ENCODE measurements at places on chromosomes 4 and X.

DNA sequence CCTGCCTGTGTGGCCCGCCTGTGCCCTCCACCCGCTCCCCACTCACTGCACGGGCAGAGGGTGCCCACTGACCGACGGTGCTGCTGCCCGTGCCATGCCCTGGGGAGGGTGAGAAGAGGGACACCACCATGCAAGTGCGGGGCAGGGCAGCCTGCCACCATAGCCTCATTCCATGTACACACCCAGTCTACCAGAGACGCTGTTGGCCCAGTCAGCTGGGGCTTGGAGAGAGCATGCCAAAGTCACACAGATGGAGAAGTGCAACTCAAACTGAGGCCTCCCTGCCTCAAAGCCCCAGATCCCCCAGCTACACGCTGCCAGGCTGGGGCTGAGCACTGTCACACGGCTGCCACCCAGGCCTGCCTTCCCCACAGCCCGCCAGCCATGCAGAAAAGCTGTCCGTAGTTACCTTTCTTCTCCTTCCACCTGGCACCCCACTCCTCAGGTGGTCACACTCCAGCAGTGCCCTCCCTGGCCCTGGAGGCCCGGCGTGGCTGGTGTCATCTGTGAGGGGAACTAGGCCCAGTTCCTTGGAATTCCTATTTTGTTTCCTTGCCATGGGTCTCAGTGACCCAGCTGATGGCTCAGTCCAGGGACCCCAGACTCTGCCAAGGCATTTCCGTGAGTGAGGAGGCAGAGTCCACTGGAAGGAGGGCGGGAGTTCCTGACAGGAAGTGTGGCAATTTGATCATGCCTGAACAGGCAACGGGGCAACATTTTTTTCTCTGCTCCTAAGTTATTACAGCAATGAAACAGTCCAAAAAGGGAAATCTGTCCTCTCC lies at the start of gene SLC2A9:
Gene SLC2A9 (minus strand): TSS at position 627 of the 782 bp plus-strand sequence. CDS start 68 bp downstream, at position 559.
- DNase-seq: no peak

DNA sequence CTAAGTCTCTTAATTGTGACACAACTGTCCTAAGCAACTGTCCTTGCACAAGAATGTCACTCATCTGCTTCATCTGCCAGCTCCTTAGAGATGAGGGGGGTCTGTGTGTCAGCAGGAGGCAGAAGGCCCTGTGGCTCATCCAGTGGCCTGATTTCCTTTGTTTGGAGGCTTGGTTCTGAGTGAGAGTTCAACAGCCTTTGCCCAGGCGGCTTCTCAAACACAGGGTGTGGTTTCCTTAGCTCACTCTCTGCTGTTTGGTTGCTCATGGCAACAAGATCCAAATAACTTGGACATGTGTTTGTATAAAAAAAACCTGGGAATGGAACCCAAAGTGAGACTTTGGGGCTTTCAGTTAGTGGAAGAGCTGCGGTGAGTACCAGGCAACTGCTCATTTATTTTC lies 46.6 kb downstream of the MAP7D3 start:
- no peak for DNase-seq

- no peak for DNase-seq
These were observed 1.4 kb downstream of the DCHS2 start for GRCh38 chr4:154490234-154490582.

GRCh38 chr4:69760455-69760854 lies at the start of gene SULT1B1:
Gene SULT1B1, minus strand, starts transcription at chr4:69760620. Its CDS starts 5,403 bp downstream, at chr4:69755217.
- no peak for DNase-seq

- DNase-seq: no peak
These were observed 45.3 kb upstream of the CDKN2AIP start for GRCh38 chr4:183399126-183399522.

GRCh38 chrX:148649145-148649795 lies 148.9 kb downstream of the AFF2 start:
- DNase-seq: no peak

- no peak for DNase-seq
These were observed 12.1 kb upstream of the COPS4 start for GRCh38 chr4:83022724-83023450.

- DNase-seq: no peak
These were observed 2024.1 kb upstream of the TENM3 start for GRCh38 chr4:180219080-180219479.

GRCh38 chrX:21656587-21657317 lies 1.4 kb downstream of the KLHL34 start:
- DNase-seq: no peak

DNA sequence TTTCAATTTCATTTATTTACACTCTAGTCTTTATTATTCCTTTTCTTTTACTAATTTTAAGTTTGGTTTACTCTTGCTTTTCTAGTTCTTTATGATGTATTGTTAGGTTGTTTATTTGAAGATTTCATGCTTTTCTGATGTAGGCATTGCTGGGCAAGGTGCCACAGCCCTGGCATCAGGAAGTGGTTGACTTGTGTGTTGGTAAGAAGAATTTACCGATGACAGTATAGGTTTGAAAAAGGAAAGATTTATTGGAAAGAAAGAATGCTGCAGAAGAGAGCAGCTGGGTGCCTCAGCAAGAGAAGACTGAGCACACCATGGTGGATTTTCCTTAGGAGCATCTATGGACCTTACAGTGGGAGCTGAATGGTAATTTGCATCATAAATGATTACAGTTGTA lies 153.2 kb downstream of the KLF8 start:
- DNase-seq: no peak

- no peak for DNase-seq
These were observed 378.5 kb upstream of the ZFP42 start for GRCh38 chr4:187617113-187617512.

GRCh38 chrX:120790118-120790517 lies 85.5 kb downstream of the CT47B1 start:
- no peak for DNase-seq

DNA sequence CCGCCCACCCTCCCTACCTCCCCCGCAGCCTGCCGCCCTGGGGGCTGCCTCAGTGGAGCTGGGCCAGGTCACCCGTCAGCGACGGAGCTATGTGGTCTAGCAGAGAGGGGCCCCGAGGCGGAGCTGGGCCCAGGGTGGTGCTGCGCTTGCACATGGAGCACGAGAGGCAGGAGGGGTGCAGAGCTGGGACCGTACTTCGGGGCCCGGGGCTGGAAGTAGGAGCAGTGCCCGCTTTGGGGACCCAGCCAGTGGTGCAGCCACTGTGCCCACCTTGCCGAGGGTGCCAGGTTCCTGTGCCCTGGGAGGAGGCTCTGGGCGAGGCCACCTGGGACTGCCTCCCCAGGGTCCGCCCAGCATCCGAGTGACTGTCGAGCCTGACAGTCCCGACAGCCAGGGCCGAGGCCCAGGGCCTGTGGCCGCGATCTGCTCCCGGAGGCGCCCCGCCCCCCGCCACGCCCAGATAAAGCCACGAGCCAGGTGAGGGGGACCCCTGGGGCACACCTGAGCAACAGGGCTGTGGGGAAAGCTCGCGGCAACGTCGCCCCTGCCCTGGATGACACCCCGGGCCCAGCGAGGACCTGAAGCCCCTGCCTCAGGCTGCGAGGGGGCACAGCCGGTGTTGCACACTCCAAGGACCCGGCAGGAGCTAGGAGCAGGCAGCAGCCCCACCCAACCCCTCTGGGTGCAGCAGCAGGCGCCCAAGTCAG lies 117.5 kb downstream of the DNAAF6 start:
- no peak for DNase-seq

- DNase-seq: no peak
These were observed 5.7 kb upstream of the GPR174 start for GRCh38 chrX:79138658-79139241.

DNA sequence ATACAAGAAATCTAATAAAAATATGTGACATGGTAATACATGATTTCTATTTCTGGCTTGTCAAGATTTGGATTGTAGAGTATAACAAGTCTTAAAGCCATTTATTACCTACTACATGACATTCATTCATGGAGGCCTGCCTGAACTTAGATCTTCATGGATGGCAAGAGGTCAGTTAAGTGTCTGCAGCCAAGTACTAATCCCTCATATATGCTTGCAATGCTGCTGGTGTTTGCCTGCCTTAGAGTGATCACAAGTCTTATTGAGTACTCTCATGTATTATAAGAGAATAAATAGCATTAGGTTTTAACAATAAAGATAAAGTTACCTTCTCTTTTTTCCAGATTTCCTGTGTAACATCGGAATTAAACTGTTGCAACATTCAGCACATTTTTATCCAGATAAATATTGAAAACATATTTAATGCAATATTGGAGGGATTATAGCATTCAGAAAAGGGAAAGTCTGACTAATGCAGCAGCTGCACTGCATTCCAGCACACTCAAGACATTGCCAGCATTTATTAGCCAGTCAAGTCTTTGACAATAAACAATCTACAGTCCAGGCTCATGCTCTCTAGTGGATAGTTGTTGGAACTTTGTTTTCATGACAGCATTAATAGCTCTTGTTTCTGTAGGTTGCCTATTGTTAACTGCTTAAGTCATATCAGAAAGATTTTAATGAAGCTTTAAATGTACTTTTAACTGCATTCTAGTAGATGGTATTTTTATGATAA lies 737.1 kb downstream of the FAT4 start:
- DNase-seq: no peak

- DNase-seq: no peak
These were observed 567.7 kb downstream of the MAGEB5 start for GRCh38 chrX:26783512-26784225.

GRCh38 chr4:145482209-145483037 lies 770 bp downstream of the SMAD1 start:
- DNase-seq: peak; percentile 52

- no peak for DNase-seq
These were observed 393.2 kb upstream of the HS3ST1 start for GRCh38 chr4:11821772-11822430.

DNA sequence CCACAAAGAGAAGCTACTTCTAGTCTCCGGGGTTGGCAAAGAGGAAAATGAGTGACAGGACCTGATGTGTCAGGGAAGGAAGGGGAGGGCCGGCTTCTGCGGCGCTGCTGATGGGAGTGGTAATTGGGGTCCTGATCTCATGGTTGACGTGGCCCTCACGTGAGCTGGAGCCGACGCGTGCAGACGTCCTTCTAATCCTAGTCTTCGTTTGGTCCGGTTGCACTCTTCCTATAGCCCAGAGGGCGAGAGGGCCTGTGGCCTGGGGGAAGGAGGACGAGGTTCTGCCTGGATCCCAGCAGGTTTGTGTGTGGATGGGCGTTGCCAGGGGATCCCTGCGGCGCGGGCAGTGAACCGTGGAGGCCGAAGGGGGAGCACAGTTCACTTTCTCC lies at the start of gene ARMCX1:
Gene ARMCX1 (plus strand): TSS at position 186 of the 389 bp plus-strand sequence. CDS start 2,384 bp downstream, outside the sequence.
- no peak for DNase-seq

DNA sequence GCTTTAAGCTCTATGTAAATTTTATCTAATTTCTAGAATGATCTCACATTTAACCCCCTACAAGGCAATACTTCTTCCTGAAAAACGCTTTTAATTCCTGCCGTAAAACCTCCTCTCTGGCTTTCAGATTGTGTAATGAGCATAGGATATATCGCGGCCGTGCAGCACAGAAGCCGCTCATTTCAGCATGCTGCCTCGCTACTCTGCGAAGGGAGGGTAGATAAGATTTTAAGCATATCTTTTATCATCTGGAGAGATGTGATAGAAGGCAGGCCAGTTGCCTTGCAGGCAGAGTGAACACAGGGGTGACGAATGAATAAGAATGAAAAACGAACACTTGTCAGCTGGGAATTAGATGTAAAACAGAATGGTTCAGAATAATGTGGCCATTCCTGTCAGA lies 265.5 kb downstream of the UNC5C start:
- no peak for DNase-seq

GRCh38 chrX:134568285-134569016 lies 89.8 kb downstream of the PLAC1 start:
- no peak for DNase-seq

DNA sequence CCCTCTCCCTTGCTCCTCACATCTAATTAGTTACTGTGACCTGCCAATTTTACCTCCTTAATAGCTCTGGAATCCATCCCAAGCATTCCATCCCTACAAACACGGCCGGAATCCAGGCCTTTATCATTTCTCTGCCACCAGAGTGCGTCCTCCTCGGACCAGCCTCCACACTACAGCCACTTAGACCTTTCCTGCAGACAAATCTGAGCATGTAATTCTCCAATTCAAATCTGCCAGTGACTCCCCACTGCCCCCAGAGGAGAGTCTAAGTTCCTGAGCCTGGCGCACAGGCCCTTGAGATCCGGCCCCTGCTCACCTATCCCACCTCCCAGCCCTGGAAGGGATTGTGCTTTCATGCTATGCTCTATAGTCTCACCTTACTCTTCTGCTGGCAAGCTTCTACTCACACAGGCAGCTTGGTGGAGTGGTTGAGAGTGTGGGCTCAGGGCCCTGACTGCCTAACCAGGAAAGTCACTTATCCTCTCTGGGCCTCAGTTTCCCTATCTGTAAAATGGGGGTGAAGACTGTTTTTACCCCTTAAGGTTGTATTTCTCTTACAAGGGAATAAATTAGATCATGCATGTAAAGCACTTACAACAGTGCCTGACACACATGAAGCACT lies 31.2 kb downstream of the PJA1 start:
- DNase-seq: no peak

DNA sequence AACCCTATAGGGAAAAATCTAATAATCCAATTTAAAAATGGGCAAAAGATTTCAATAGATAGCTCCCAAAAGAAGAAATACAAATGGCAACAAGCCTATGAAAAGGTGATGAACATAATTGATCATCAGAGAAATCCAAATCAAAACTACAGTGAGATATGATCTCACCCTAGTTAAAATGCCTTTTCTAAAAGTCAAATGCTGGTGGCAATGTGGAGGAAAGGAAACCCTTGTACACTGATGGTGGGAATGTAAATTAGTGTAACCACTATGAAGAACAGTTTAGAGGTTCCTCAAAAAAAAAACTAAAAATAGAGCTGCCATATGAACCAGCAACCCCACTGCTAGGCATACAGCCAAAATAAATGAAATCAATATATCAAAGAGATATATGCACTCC lies 44.5 kb downstream of the STPG2 start:
- DNase-seq: no peak

DNA sequence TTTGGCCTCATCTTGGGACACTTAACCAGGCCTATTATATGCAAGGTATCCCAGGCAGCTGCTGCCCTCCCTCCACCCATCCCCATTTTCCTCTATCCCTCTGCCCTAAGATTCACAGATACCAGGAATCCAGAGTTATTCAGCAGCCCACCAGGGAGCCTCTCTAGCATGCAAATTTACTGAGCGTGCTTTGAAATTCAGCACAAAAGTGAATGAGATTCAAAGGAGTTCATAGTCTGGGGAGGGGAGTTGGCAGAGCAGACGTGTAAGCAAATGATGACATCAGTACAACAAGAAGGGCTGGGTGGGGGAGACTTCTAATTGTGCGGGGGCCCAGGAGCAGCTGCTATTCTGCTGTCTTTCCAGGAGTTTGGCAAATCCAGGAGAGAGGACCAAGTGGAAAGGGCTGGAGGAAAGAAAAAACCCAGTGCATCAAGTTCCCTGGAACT lies 1.7 kb upstream of the MTM1 start:
- DNase-seq: no peak

DNA sequence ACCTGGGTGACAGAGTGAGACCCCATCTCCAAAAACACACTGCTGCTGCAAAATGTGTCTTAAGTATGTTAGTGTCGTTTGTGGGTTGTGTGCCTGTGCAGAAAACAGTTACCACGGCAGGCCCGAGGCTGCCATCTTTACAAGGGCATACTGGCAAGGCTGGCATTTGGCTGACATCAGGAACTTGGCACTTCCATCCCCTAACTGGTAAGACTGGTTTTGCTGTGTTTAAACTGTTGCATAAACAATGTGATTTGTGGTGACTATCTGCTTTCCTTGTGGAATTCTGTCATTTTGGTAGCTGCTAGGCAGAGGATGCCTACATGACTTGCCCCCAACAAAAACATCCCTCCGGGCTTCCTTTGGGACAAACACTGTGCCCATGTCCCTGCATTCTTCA lies 12.3 kb downstream of the LRP2BP start:
- DNase-seq: no peak

- no peak for DNase-seq
These were observed 31.3 kb upstream of the ARHGEF38 start for GRCh38 chr4:105520819-105521790.

GRCh38 chr4:153521478-153521877 lies 55.3 kb downstream of the TMEM131L start:
- no peak for DNase-seq

Data from stimulated activated CD8-positive, alpha-beta memory T cell treated with anti-CD3 and anti-CD28 coated beads, Interleukin-7, amount 100 ng/mL, for 24 hours (primary cell).